CD8-positive, alpha-beta memory T cell (primary cell): ENCODE measurements at places on chromosomes 2 and 18.

- no peak for DNase-seq
Observed at GRCh38 chr2:202883987-202884675, 12.6 kb upstream of the ICA1L start.

GRCh38 chr18:50848061-50848551, 28.3 kb upstream of the MRO start:
- DNase-seq: no peak

DNA sequence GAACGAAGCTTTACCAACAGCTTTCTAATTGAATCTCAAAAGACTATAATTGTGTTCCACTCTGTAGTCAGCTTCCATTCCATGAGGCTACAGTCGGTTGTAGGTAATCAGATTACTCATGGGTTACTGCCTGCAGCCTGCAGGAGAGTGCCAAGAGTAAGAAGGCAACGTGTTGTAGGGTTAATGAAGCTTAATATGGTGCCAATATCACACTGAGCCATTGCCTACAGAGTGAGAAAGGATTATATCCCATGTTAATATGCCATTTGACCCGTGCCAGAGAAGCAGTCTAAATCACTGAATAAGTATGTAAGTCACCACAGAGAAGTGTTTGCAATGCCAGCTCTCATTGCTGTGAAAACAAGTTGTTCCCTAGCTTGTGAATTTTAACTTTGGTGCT, 734.5 kb upstream of the ACVR2A start:
- DNase-seq: no peak

DNA sequence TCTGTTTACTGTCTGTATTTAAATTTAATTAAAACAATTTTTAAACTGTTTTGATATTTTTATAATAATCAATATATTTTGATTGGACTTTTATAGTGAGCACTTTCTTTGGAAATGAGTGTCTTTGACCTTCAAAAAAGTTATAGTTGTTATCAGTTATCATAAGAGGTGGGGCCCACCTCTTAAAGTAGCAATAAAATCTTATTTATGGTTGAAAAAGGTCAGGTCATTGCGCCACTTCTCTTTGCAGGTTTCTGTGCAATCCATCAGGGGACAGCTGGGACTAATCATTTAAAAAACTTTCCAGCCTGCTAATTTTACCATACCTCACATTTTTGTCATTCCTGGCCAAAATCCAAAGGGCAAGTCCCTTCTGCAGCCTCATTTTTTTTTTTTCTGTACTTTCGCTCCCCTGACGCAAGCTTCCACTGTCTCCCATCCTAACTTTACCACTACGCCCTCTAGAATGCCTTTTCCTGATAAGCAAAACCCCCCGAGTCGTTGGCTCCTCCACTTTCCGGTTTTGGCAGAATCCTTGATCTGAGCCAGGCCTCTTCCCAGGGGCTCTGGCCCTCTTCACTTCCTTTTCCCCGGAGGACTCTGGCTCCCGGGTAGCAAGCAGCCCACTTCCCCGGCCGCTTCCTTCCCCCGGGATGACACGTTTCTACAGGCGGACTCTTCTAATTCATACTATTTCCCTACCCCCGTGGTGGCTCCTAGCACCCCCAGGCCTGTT, 1.1 kb upstream of the SEH1L start:
- DNase-seq: no peak

- DNase-seq: no peak
Observed at GRCh38 chr2:152499896-152500735, 165.1 kb downstream of the FMNL2 start.

- no peak for DNase-seq
Observed at GRCh38 chr18:44062345-44062744, 618.3 kb upstream of the SETBP1 start.

DNA sequence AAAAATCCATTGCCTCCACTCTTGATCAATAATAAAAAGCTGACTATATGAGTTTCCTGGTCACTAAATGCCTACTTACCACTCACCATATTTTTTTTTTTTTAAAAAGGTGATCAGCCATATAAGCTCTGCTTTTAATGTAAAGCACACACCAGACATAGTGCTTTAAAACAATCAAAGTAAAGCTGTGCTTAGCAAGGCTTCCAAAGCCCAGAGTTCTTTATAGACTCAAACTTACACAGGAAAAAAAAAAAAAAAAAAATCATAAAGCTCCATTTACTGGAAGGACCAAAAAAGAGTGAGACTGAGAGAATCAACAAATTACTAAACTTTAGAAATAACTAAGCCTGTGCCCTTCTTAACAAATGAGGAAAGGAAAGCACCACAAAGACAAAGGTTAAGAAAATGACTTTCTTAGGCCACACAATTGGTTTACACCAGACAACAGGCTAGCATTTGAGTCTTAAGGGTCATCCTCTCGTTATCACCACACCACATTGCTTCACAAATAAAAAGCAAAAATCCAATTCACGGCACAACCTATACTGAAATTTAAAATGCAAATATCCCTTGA, 11.2 kb downstream of the ACVR1 start:
- DNase-seq: no peak

- DNase-seq: no peak
Observed at GRCh38 chr18:35826477-35826876, 146.0 kb upstream of the RMP24 start.

DNA sequence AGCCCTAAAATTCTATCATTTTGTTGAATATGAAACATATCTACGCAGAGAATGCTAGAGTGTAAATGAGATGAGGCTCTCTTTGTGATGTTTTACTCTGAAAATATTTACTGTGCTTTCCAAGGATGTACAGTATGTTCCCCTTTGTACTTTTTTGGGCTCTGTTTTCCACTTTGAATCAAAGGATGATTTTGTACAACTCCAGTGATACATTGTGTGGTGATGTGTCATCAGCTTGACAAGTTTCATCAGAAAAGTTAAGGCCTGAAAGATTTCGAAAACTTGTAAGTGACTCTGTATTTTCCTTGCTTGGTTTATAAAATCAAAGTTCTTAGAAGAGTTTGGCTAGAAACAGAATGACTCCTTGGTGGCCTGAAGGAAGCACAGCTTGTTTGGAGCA, 206.3 kb downstream of the LTBP1 start:
- DNase-seq: no peak

DNA sequence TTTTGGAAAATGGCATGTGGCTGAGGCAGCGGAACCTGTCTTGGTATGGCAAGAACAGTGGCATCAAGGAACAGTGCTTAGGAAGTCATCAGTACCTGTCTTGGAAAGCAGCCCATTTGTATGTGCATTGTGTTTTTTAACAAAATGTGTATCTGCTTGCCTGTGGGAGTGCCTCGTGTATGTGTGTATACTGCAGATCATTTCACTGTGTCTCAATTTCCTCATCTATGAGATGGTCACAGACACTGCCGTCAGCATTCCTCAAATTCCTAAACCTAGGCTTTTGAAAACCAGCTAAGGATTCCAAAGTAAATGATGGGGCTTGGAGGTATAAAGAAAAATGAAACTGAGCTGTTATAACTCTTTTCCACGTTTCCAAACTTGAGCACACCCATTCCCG, 441.3 kb downstream of the RND3 start:
- DNase-seq: no peak

DNA sequence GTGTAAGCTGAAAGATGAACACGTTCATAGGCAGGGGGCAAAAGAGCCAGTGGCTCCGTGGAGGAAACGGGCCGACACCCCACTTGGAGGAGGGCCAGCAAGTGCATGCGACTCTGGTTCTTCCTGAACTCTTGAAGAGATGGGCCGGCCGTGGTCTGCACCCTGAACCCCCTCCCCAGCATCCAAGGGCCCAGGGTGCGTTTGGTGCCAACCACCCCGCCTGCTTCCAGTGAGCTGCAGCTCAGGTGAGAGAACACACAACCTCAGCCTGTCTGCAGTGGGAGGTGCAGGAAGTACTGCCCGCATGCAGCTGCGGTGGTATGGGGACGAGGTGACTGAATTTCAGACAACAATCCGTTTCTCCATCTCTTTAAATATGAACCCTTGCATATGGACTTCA, 58.9 kb downstream of the ADNP2 start:
- no peak for DNase-seq

- DNase-seq: no peak
Observed at GRCh38 chr2:237865623-237866041, 6.2 kb downstream of the RAMP1 start.

DNA sequence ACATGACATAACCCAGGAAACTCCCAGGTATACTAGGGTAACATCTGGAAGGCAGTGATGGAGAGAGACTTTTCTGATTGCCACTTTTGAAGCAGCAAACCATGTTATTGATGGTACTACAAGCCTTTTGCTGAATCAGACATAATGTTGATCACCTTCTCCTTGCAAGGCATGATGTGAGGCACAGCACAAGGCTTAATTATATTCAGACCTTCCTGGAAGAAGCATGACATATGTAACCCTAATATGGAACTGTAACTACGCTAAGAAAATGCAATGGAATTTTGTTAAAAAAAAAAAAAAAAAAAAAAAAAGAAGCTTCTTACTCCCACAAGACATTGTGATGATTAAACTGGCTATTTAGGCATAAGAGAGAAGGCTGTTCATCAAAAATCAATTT, 145.4 kb downstream of the ALK start:
- no peak for DNase-seq

DNA sequence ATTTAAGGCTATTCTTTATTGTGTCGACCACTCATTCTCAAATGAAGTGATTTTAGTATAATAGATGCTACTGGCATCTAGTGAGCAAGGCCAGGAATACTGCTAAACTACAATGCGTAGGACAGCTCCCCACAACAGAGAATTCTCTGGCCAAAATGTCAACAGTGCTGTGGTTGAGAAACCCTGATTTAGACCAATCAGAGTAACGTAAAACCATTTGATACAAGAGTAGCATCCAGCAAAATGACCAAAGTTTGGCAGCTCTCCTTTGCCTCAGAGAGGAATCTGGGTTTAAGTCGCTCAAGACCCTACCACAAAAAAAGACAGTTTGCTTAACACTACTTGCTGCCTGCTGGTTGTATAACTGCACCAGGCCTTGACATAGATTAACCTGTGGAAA, 37.0 kb upstream of the TTN start:
- DNase-seq: no peak

DNA sequence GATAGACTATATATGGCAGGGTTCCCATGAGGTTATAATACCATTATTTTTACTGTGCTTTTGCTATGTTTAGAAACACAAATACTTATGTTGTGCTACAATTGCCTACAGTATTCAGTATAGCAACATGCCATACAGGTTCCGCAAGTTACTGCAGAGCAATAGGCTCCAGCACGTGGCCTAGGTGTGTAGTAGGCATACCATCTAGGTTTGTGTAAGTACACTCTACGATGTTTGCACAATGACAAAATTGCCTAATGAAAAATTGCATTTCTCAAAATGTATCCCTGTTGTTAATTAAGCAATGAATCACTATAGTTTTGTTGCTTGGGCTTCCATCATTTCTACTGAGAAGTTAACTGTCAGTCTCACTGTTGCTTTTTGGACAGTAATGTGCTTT, 9.8 kb downstream of the CD302 start:
- DNase-seq: no peak

GRCh38 chr2:231362555-231363184, 32.8 kb upstream of the B3GNT7 start:
- DNase-seq: no peak

DNA sequence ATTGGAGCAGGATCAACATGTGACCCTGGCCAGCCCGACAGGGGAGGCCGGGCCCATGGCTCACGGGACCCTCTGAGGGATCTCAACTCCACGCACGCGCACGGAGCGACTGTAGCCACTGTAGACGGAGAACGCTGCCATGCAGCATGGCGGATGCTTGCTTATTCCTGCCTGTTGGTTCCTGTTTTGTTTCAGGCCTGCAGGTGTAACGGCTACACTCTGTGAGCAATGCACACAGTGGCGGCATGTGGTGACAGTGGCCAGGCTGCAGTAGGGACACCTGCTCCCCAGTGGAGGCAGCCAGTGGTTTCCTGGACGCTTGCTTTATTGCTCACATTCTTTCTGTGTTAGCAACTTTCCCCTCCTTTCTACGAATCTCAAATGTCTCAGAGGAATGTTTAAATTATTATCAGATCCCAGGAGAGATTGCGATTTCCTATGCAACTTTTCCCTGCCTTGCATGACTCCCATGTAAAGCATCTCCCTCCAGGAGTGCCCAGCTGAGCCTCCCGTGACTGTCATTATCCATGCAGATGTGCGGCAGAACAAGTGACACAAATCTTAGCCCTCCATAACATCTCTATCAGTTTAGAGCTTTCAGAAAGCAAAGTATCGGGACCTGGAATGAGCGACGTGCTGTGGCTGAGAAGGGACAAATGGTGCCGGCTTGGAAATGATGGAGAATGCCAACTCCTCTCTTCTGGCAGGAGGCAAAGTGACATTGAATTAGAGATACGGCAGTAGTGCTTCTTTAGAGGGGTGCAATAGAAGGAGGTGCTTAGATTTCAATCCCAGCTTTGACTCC, 209.7 kb downstream of the ASB1 start:
- DNase-seq: no peak

GRCh38 chr18:63071701-63072141, 247.8 kb downstream of the BCL2 start:
- DNase-seq: no peak

GRCh38 chr18:35941299-35941698, 31.2 kb upstream of the RMP24 start:
- DNase-seq: no peak

DNA sequence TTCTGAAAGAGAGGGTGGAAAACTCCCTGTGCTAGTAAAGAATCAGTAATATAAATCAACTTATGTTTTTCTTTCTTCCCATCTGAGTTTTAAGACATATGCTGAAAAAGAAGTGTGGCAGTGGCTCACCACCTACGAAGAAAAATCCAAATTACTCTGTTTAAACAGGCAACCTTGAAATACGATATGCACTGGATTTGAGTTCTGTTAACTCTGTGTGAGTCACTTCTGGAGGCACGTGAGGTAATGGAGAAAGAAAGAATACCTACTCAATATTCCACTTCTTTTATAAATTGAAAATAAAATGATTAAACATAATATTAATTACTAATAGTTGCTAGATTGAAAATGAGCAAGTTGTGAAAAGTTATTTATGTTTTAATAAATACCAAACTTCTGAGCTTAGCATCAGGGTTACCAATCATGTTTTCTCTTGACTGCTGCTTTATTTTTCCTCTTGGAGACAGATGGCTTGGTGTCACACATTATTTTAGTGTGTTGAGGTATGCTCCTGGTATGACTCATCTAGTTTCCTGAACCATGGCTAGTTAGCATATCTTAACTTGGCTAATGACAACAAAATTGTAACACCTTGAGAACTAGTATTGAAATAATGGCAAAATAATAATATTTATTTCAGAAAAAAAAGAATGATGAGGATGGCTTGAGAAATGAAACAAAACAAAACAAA, 1705.5 kb upstream of the PIK3C3 start:
- DNase-seq: no peak

- no peak for DNase-seq
Observed at GRCh38 chr2:135962366-135963123, 22.9 kb downstream of the DARS1 start.

- DNase-seq: no peak
Observed at GRCh38 chr2:197256021-197256420, 54.6 kb downstream of the ANKRD44 start.

GRCh38 chr18:9482790-9483189, 7.5 kb downstream of the RALBP1 start:
- no peak for DNase-seq
